IgD-negative memory B cell (primary cell): ENCODE measurements at places on chromosomes 3 and 15. TPM values are rescaled to one million over a fixed set of nuclear protein-coding genes. Genes with fewer than 3 reads are reported as not detected.

The SHC4 gene
- polyA plus RNA-seq = not detected

The MYL3 gene
- polyA plus RNA-seq = not detected

The NEK4 gene
- 11.3 TPM for polyA plus RNA-seq

The IMPG2 gene
- 0.05 TPM for polyA plus RNA-seq

The FBXO40 gene
- polyA plus RNA-seq = 0.18 TPM

The SUSD5 gene
- polyA plus RNA-seq = not detected

The SYNM gene
- polyA plus RNA-seq = not detected

The TMIE gene
- polyA plus RNA-seq = not detected

The GOLGA6L9 gene
- polyA plus RNA-seq = 0.60 TPM
